KBM-7 (cell line): ENCODE measurements at places on chromosomes 13 and 19.

DNA sequence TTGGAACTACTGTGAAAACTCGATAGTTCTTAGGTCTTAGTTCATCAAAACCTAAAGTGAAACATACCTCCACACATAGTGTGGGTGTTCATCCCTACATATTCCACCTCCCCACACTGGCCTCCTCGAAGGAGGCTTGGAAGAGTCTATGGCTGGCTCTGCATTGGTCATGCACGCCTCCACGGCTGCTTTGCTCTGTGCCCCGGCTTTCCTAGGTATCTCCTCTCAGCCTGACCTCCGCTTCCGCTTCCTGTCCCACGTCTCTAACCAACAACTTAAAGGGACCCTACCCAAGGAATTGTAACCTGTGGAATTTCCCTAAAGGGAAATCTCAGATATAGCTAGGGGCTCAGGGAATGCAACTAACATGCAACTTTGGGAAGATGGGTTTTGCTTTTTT is 79.7 kb upstream of the MBNL2 start:
- DNase-seq: no peak

DNA sequence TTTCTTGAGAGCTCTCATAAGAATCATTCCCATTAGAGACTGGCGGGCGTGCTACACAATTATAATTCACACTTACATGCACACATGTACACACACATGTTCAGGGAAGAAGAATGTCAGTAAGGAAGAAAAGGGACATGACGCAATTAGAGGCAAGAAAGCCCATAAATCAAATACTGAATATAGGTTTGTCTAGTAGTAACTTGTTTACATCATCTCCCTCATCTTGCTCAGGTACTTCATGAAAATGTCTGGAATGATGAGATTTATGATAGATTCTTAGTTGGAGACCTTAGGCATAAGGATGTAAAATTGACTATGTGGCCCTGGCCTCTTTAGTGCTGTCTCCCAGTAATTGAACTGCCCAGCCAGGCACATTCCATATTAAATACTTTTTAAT is 628.0 kb upstream of the PCDH20 start:
- no peak for DNase-seq

DNA sequence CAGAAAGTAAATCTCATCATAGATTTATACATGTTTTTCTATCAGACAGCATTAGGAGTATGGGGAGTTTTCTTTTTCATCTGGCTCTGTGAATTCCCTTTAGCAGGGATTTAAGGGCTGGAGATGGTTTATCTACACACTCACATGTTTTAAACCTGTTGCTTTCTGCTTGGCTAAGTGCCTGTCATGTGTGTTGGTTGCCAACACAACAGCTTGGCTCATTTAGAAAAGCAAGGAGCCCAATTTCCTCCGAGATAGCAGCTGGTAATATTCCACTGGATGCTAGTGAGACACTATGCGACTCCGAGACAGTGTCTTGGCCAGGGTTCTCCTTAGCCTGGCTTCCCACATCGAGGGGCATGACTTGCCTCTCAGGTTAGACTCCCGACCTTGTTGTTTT is 83.3 kb downstream of the KLF5 start:
- DNase-seq: no peak

DNA sequence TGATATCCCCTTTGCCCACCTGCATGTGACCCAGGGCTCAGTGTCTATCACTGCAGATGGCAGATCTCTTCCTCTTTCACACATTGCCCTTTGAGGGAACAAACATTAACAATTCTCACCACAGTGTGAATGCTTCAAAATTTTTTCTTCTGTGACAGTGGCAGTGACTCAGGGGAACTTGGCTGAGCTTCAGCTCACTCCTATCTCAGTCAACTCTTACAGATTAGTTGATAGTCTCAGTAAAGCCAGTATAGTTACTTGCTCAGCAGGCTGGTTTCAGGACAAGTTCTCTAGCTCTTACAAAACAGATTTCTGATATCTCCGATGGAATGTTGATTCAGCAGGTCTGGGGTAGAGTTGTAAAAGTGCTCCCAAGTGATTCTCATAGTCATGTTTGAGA is 166.9 kb downstream of the DLEU7 start:
- DNase-seq: no peak

GRCh38 chr13:95091755-95092154 is 209.5 kb downstream of the ABCC4 start:
- DNase-seq: no peak

DNA sequence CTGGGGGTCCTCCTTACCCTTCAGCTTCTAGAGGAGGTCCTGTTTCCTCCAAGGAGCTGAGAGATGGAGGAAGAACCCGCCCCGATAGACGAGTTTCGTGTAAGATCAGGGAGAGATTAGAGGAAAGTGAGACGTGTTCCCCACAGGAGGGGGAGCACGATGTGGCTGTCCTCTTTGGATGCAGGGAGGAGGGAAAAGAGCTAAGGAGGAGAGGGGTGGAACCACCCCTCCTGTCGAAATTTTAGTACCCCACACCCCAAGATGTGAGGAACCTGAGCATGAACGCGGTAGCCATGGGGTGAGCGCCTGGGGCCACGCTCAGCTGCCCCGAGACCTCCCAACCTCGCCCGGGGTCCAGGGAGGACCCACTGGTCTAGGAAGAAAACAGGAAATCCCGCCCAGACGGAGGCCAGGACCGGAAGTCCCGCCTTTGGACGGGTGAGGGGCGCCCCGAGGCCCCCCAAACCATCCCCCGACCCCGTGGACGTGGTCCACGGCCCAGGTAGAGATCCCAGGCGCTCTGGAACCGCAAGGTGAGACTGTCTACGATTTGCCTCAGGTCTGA is 1.2 kb downstream of the AKT1S1 start:
- DNase-seq: peak; percentile 71

DNA sequence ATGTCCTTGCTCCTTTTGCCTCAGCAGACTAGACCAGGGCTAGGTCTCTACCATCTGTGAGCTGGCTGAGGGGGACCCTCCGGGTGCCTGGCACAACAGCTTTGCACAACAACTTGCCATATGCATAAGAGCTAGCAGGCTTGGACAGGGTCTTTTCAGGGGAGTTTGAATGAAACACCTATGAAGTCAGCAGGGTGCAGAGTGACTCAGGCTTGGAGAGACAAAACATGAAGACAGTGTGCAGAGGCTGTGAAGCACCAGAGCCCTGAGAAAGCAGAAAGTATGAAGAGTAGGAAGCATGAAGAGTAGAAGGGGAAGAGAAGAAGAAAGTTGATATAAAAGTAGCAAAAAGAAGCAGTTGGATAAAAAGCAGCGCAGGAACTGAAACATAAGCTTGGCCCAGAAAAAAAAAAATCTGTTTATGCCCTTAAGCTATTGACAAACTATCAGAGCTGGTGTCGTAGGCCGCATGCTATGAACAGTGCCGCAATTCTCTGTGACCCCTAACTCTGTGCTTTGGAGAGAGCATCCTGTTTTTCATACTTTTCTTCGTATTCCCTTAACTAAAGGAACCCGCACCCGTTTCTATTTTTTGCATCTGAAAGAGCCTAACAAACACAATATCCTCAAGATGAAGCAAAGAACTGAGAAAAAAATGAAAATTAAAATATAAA is 52.7 kb upstream of the FAM216B start:
- no peak for DNase-seq

DNA sequence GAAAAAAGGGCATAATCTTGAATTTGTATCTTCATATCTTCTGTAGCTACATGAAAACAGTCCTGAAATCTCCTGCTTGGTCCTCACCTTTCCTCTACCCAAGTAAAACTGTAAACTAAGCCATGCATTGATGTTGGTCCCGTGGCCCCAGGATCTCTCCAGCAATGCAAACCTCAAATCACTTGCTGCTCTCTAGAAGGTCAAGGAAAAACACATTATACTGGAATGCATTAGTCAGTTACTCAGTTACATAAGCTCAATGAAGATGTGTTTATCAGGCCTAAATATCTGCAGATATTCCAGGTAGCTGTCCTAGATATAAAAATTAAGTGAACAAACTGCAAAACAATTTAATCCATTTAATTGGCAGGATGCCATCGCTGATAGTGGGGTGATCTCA is 261.8 kb downstream of the ABCC4 start:
- no peak for DNase-seq

GRCh38 chr13:110431425-110432294 is 124.6 kb downstream of the COL4A2 start:
- DNase-seq: no peak

DNA sequence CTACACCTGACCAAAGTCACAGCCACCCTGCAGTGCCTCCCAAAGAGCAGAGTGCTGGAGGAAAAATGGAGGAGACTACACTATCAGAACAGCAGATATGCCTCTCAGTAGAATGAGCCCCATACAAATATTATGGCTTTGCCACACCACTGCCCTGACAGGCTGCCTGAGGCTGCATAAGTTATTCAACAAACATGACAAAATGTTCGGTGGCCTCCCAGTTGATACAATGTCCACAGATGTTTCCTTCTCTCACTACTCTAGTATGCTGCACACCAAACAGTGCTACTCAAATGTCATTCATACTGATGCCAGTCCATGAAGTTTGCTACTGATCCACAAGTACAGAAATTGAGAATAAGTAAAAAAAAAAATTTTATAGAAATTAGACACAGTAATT is 41.0 kb downstream of the N4BP2L2 start:
- DNase-seq: no peak

- peak; percentile 83 for DNase-seq
Measured at GRCh38 chr19:4911786-4912672, 2.7 kb downstream of the UHRF1 start.

- no peak for DNase-seq
Measured at GRCh38 chr19:53809518-53810186, 14.5 kb downstream of the NLRP12 start.
